Fibroblast of lung (primary cell): ENCODE measurements at places on chromosomes 13 and 19. TPM values are rescaled to one million over a fixed set of nuclear protein-coding genes. Genes with fewer than 3 reads are reported as not detected.
A peak's percentile ranks its signal among the peaks of the same experiment; 100 is the strongest.

The SMAD9 gene
- total RNA-seq = 2.6 and 4.8 TPM in 2 replicates

The KLK2 gene
- total RNA-seq = not detected in 2 replicates

The PSG11 gene
- total RNA-seq = not detected in 2 replicates

The NLRP9 gene
- not detected in 2 replicates for total RNA-seq

The DNM2 gene
- total RNA-seq = 52.9 and 76.8 TPM in 2 replicates

DNA sequence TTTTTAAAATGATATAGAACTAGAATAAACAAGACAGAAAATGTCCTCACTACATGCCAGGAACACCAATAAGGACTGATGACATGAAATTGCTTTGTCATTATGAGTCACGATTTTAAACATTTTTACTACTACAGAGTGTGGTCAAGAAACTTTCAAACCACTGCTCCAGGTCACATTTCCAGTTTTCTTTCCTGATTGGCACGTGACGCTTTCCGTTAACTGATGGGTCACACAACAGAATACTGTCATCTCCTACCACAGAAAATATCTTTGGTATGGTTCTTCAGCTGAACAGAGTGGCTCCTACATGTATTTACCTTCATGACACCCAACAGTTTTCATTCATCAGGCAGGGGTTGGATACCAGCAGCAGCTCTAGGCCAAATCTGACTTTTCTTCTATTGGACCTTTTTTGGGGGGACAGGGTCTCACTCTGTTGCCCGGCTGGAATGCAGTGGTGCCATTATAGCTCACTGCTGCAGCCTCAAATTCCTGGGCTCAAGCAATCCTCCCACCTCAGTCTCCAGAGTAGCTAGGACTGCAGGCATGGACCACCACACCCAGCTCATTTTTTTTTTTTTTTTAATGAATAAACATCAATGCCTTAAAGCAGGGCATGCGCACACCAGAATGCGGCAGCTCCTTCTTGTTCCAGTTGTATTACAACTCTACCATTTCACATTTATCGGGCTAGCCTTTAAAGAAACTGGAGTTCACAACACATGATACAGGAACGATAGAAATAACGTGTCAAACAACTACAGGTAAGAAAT lies 147.4 kb downstream of the RNF17 start:
- peak; percentile 62 for DNase-seq

DNA sequence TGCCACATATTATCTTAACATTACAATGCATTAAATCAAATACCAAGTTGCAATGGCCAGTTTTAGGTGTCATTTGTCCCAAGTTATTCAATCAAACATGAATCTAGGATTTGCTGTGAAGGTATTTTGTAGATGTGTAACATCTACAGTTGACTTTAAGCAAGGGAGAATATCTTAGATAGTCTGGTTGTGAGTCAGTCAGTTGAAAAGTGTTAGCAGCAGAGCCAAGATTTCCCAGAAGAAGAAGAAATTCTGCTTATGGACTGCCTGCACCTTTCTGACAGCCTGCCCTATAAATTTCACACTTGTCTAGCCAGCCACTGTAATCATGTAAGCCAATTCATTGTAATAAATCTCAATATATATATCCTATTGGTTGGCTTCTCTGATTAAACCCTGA lies 41.3 kb upstream of the INTS6 start:
- peak; percentile 76 for DNase-seq

GRCh38 chr19:7913652-7914051 lies 978 bp upstream of the TGFBR3L start:
- no peak for DNase-seq

- DNase-seq = peak; percentile 74
These were observed 47.3 kb upstream of the SHKBP1 start for GRCh38 chr19:40529093-40529954.
